ENCODE measurements at places on chromosomes 3 and 15. TPM values are rescaled to one million over a fixed set of nuclear protein-coding genes. Genes with fewer than 3 reads are reported as not detected.

Gene LRTM1
- not detected for total RNA-seq

DNA sequence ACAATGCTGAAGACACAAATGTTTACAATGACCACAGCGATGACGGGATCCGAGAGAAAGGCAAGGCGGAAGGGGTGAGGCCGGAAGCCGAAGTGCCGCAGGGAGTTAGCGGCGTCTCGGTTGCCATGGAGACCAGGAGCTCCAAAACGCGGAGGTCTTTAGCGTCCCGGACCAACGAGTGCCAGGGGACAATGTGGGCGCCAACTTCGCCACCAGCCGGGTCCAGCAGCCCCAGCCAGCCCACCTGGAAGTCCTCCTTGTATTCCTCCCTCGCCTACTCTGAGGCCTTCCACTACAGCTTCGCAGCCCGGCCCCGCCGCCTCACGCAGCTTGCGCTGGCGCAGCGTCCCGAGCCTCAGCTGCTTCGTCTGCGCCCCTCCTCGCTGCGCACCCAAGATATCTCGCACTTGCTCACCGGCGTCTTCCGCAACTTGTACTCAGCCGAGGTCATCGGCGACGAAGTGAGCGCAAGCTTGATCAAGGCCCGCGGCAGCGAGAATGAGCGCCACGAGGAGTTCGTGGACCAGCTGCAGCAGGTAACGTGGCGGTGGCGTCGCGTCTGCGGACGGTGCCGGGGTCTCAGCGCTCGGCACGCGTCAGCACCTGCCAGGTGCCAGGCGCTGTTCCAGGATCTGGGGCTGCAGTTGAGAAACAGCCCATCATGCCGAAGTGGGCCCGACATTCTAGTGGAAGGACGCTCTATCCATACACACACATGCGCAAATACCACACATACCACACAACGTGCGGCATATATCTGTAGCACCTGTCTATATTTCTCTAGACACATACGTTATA is at the start of gene DLEC1:
DLEC1 (plus strand) TSS at position 108 of the 798 bp plus-strand sequence; CDS start at position 126, 18 bp downstream.
- H3K27me3 ChIP-seq = no peaks in the 10 kb centered on the region
- H3K4me3 ChIP-seq = peak within 1 kb of the TSS; percentile 49
- H3K4me1 ChIP-seq = peaks cover 20% of the 10 kb centered on the region
- no peak for DNase-seq
- no peak within 1 kb of the TSS for H3K27ac ChIP-seq

DNA sequence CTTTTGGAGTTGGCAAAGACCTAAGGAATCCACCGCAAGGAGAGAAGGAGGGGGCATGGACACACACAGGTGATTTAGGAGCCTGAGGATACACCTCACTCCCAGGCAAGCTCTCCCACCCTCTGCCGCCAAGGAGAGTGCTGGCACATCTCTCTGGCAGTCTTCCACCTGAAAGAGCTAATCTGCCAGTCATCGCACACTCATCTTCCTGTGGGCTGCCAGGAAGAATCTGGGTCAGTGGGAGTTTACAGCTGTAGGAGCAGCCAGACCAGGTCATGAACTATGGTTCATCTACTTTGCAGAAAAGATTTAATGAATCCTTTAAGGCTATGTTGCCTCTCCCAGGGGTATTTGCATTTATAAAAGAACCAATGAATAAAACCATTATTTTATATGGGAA is 170.6 kb upstream of the TSC22D2 start:
- no peak overlapping the region for H3K27ac ChIP-seq
- no peak overlapping the region for H3K4me3 ChIP-seq
- no peaks in the 10 kb centered on the region for H3K36me3 ChIP-seq
- no peaks in the 10 kb centered on the region for H3K4me1 ChIP-seq
- no peaks in the 10 kb centered on the region for H3K27me3 ChIP-seq

- peak; percentile 63 for DNase-seq
- no peaks in the 10 kb centered on the region for H3K27me3 ChIP-seq
- no peaks in the 10 kb centered on the region for H3K36me3 ChIP-seq
- no peaks in the 10 kb centered on the region for H3K4me1 ChIP-seq
Observed at GRCh38 chr15:90956274-90957030, 1.8 kb downstream of the RCCD1 start.

Gene TIMMDC1
- total RNA-seq = 104 TPM

Gene ZBED2
- total RNA-seq = not detected

DNA sequence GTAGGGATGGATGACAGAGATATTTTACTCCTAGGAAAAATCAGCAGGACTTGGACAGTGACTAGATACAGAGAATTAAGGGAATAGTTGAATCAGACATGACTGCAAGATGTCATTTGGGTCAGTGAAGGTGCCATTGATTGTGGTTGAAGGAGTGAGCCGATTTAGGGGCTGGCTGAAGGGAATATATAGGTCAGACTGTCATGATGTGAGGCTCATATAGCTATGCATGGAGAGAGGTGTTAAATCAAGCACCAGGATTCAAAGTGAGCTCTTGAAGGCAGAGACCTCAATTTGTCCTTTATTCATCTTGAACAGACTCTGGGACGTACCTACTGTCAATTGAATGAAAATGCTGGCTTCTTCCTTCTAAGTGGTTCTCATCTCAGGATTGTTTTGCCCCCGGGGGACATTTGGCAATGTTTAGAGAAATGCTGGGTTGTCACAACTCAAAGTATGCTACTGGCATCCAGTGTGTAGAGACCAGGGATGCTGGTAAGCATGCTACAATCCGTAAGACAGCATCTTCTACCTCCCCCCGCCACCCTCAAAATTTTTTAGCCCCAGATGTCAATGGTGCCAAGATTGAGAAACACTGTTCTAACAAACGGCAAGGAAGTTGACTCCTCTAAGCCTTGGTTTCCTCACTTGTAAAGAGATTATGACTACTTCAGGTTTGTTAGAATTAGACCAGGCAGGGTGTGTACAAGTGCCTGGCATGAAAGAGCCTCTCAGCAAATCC is 7.8 kb downstream of the ATP2C1 start:
- no peak for DNase-seq
- H3K36me3 ChIP-seq = no peaks in the 10 kb centered on the region
- no peak overlapping the region for H3K27ac ChIP-seq
- no peaks in the 10 kb centered on the region for H3K27me3 ChIP-seq

- no peak overlapping the region for H3K4me3 ChIP-seq
- H3K27me3 ChIP-seq = no peaks in the 10 kb centered on the region
- no peak overlapping the region for H3K27ac ChIP-seq
- no peak for DNase-seq
- no peaks in the 10 kb centered on the region for H3K36me3 ChIP-seq
Observed at GRCh38 chr3:183437061-183437460, 8.6 kb upstream of the MCF2L2 start.

DNA sequence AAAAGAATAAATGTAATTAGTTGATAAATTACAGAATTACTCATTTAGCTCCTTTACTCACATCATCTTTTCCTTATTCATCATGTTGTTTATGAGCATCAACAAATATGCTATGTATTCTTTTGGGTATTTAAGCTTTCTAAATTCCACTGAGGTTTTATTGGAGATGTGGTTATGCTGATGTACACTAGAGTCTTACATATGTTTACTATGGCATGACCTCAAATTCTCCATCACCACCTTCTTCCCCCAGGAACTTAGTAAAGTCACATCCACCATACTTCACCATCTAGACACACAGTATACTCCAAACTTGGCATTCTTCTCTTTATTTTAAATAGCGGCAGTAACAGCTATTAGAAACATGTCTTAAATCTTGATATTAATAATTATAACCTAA is 74.1 kb upstream of the MELTF start:
- peaks cover 37% of the 10 kb centered on the region for H3K36me3 ChIP-seq
- H3K4me3 ChIP-seq = no peak overlapping the region
- H3K4me1 ChIP-seq = no peaks in the 10 kb centered on the region
- no peaks in the 10 kb centered on the region for H3K27me3 ChIP-seq
- no peak for DNase-seq

- no peak overlapping the region for H3K27ac ChIP-seq
- no peaks in the 10 kb centered on the region for H3K27me3 ChIP-seq
- no peaks in the 10 kb centered on the region for H3K36me3 ChIP-seq
- no peaks in the 10 kb centered on the region for H3K4me1 ChIP-seq
Observed at GRCh38 chr3:183701744-183702143, 4.1 kb downstream of the YEATS2 start.

DNA sequence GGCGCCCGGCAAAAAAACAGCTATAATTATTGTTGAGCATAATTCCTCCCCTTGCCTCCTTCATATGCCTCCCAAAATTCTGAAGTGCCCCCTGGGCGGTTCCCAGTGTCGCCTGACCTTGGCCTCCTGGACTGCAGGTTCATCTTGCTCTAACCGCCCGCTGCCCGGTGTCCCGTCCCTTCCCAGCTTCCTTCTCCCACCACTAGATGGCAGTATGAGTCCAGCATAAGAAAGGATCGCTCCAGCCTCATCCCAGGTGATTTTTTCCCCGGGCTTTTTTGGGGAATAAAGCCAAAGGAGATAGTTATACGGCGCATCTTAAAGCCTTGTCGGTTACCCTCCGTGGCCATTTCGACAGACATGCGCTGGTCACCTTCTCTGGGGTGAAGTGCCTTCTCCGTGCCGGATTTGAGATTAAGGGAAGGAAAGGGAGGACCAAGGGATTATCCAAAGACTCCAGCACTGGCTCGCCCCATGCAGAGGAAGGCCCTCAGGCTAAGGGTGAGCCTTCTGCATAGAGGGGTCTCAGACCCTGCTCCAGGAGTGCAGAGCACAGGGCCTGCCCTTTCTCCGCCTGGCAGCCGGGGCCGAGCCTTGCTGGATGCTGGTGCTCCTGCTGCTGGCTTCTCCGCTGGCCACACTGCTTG is 45.8 kb upstream of the TRA2B start:
- no peak overlapping the region for H3K4me3 ChIP-seq
- no peak overlapping the region for H3K27ac ChIP-seq
- no peaks in the 10 kb centered on the region for H3K27me3 ChIP-seq
- no peaks in the 10 kb centered on the region for H3K36me3 ChIP-seq

Gene SCN5A
- 0.44 TPM for total RNA-seq

Gene SI
- not detected for total RNA-seq

DNA sequence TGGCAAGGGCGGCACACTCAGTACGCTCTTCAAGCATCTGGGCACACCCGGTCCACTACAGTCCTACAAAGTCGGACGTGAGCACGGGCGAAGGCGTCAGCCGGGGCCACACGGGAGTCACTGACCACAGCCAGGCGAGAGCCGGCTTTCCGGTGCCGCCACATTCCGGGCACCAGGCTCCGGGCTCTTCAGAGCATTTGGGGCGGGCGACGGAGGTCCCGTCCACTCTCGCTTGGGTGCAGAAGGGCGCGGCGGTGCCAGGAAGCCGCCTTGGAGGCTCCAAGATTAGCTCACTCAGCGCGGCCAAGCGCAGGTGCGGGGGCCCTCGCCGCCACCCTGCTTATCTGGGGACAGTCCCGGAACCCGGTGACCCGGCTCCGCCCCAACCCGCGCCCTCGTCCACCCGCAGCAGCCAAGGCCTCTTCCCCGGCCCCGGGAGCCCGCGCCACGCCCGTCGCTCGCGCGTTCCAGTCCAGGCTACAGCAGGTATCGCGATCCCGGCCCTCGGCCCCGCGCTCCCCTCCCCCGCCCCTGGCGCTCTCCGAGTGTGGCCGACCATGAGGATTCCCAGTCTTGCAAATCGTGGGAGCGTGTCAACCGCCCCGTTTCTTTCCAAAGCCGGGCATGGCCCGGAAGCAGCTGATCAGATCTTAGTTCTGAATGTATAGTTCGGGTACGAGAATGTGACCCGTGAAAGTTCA is at the start of gene ADPRH:
ADPRH (plus strand) TSS at position 127 of the 701 bp plus-strand sequence. CDS start 2,678 bp downstream, outside the sequence.
- no peaks in the 10 kb centered on the region for H3K27me3 ChIP-seq
- H3K36me3 ChIP-seq = peaks cover 26% of the 10 kb centered on the region
- peak within 1 kb of the TSS; percentile 95 for H3K27ac ChIP-seq
- H3K4me1 ChIP-seq = no peaks in the 10 kb centered on the region
- peak within 1 kb of the TSS; percentile 57 for H3K4me3 ChIP-seq

Gene TP53BP1
- 37.6 TPM for total RNA-seq

Gene C3orf22
- not detected for total RNA-seq

DNA sequence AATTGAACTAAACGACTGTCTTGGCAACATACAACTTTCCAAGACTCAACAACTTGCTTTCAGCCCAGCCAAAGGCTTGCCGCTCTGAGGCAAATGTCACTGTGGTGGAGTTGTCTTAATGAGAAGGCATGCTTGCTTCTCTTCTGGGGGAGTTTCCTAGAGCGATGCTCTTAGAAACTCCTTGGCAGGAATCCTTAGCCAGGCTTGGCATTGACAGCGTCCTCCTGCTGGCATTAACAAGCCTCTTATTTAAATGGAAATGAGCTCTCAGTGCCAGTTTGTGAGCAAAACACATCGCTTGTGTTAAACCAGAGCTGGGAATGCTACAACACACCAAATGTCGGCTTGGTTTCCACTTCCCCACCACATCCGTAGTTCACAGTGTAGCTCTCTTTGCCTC is 265.5 kb upstream of the TPRG1 start:
- H3K27ac ChIP-seq = no peak overlapping the region
- no peak overlapping the region for H3K4me3 ChIP-seq
- peaks cover 12% of the 10 kb centered on the region for H3K4me1 ChIP-seq

- no peaks in the 10 kb centered on the region for H3K27me3 ChIP-seq
- no peak for DNase-seq
- no peaks in the 10 kb centered on the region for H3K36me3 ChIP-seq
- no peak overlapping the region for H3K4me3 ChIP-seq
- H3K4me1 ChIP-seq = no peaks in the 10 kb centered on the region
- no peak overlapping the region for H3K27ac ChIP-seq
Observed at GRCh38 chr3:171239757-171240503, 213.4 kb upstream of the SLC2A2 start.

DNA sequence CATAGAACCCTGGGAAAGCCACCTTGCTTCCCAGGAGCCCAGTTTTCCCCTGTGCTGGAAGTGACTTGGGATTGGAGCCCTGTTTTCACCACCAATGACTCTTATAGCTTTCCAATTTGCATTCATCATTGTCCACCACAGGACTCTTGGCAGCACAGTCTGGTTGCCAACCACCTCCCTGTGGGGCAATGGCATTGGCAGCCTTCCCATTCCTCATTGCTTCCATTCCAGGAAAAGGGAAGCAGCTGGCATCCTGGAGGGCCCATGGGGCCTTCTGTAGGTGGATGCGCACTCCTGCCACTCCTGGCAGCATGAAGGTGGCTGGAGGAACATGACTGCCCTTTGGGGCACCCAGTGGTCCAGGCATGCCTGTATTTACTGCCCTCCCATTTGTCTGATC is 57.7 kb downstream of the FEM1B start:
- H3K4me3 ChIP-seq = no peak overlapping the region
- H3K4me1 ChIP-seq = peaks cover 38% of the 10 kb centered on the region
- no peaks in the 10 kb centered on the region for H3K36me3 ChIP-seq
- no peak for DNase-seq
- H3K27me3 ChIP-seq = no peaks in the 10 kb centered on the region

Gene IQCH
- 3.0 TPM for total RNA-seq

DNA sequence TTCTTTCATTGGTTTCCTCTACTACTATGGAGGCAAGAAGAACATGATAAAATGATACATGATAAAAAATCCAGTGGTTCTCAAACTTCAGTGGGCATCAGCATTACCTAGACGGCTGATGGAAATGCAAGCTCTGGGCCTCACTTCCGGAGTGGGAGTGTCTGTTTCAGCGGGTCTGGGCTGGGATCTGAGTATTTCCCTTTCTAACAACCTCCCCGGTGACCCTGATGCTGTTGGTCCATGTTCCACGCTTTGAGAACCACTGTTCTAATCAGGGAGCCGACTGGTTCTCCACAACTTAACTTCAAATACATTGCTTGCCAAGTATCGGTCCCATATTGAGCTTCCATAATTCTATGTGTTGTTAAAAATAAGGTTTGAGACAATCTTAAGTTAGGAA is 712.3 kb upstream of the LMCD1 start:
- no peaks in the 10 kb centered on the region for H3K4me1 ChIP-seq
- no peaks in the 10 kb centered on the region for H3K27me3 ChIP-seq
- H3K36me3 ChIP-seq = no peaks in the 10 kb centered on the region
- no peak for DNase-seq

- DNase-seq = no peak
- no peak overlapping the region for H3K4me3 ChIP-seq
- H3K27me3 ChIP-seq = no peaks in the 10 kb centered on the region
Observed at GRCh38 chr3:72444656-72445223, 403.5 kb downstream of the SHQ1 start.

- no peak overlapping the region for H3K4me3 ChIP-seq
- H3K27me3 ChIP-seq = no peaks in the 10 kb centered on the region
- no peak overlapping the region for H3K27ac ChIP-seq
- DNase-seq = no peak
Observed at GRCh38 chr15:92934716-92935115, 34.6 kb downstream of the CHD2 start.
